Endothelial cell (in vitro differentiated cells): ENCODE measurements at places on chromosomes 11 and 22. TPM values are rescaled to one million over a fixed set of nuclear protein-coding genes. Genes with fewer than 3 reads are reported as not detected.

GRCh38 chr11:61626580-61627380 lies 45.9 kb upstream of the SYT7 start:
- no peak overlapping the region for H3K27ac ChIP-seq
- H3K36me3 ChIP-seq: no peaks in the 10 kb centered on the region
- peaks cover 6% of the 10 kb centered on the region for H3K27me3 ChIP-seq
- H3K4me1 ChIP-seq: peaks cover 14% of the 10 kb centered on the region
- DNase-seq: no peak

GRCh38 chr22:29251981-29252911 lies 15.5 kb downstream of the RHBDD3 start:
- H3K4me1 ChIP-seq: no peaks in the 10 kb centered on the region
- H3K27ac ChIP-seq: no peak overlapping the region
- peaks cover 3% of the 10 kb centered on the region for H3K36me3 ChIP-seq
- H3K27me3 ChIP-seq: peaks cover 4% of the 10 kb centered on the region
- DNase-seq: no peak

DNA sequence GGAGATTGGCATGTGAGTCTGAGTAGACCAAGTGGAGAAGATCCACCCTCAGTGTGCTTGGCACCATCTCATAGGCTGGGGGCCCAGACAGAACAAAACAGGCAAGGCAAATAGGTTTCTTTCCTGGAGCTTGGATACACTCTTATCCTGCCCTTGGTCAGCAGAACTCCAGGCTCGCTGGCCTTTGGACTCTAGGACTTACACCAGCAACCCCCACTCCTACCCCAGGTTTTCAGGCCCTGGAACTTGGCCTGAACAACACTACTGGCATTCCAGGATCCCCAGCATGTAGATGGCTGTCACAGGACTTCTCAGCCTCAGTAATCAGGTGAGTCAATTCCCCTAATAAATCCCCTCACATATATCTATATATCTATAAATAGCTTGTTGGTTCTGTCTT lies 637.7 kb downstream of the OPCML start:
- no peak overlapping the region for H3K27ac ChIP-seq
- no peak for DNase-seq
- no peak overlapping the region for H3K4me3 ChIP-seq
- no peaks in the 10 kb centered on the region for H3K27me3 ChIP-seq
- H3K36me3 ChIP-seq: no peaks in the 10 kb centered on the region
- H3K4me1 ChIP-seq: no peaks in the 10 kb centered on the region

The OR52A1 gene
- total RNA-seq: 0.03 TPM

GRCh38 chr11:33879375-33879774 lies 12.5 kb downstream of the LMO2 start:
- no peak for DNase-seq
- no peaks in the 10 kb centered on the region for H3K36me3 ChIP-seq
- H3K4me1 ChIP-seq: peaks cover 12% of the 10 kb centered on the region
- H3K27ac ChIP-seq: no peak overlapping the region
- H3K27me3 ChIP-seq: peaks cover 3% of the 10 kb centered on the region

The IGLL1 gene
- not detected for total RNA-seq

The KLHL35 gene
- total RNA-seq: 2.8 TPM

GRCh38 chr11:112625814-112626213 lies 335.4 kb upstream of the NCAM1 start:
- H3K27ac ChIP-seq: no peak overlapping the region
- H3K36me3 ChIP-seq: no peaks in the 10 kb centered on the region
- no peak overlapping the region for H3K4me3 ChIP-seq
- no peak for DNase-seq

The SCUBE1 gene
- 54.7 TPM for total RNA-seq

GRCh38 chr11:17298302-17298701 lies 21.8 kb downstream of the NUCB2 start:
- no peak overlapping the region for H3K4me3 ChIP-seq
- H3K27ac ChIP-seq: no peak overlapping the region
- DNase-seq: no peak
- peaks cover 4% of the 10 kb centered on the region for H3K36me3 ChIP-seq
- no peaks in the 10 kb centered on the region for H3K4me1 ChIP-seq

- H3K27me3 ChIP-seq: peaks cover 11% of the 10 kb centered on the region
- peak overlapping the region; percentile 7 for H3K4me3 ChIP-seq
- DNase-seq: no peak
- peaks cover 18% of the 10 kb centered on the region for H3K4me1 ChIP-seq
- H3K36me3 ChIP-seq: no peaks in the 10 kb centered on the region
Measured at GRCh38 chr11:130451231-130452019, 3.0 kb downstream of the ADAMTS15 start.

GRCh38 chr11:47225552-47226400 lies 11.0 kb downstream of the DDB2 start:
- H3K27ac ChIP-seq: peak overlapping the region; percentile 27
- H3K4me1 ChIP-seq: no peaks in the 10 kb centered on the region
- H3K4me3 ChIP-seq: no peak overlapping the region
- DNase-seq: no peak
- peaks cover 5% of the 10 kb centered on the region for H3K27me3 ChIP-seq

DNA sequence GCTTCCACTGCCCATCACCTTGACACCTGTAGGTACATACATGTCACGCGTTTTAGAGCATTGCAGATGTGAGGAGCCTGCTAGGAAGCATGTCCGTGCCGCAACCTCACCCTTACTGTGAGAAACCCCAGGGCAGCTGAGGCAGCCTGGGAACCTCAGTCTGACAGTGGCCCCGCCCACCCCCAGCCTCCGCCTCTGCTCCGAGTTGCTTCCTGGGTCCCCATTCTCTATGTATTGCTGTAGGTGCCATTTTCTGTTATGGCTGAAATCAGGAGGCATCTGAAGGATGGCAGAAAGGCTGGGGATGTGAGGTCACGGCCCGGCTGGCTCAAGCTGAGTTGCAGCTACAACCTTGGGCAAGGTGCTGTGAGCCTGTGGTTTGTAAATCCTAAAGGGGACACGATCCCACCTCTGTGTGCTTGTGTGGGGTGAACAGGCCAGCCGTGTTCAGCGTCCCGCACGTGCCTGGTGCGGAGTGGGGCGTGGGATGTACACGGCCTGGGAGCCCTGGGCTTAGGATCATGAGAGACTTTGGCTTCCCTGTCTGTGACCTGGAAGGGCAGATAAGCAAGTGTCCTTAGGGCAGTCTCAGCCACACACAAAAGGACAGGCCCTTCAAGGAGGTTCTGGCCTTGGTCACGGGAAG lies 102.7 kb downstream of the PHF21B start:
- peaks cover 3% of the 10 kb centered on the region for H3K27me3 ChIP-seq
- peak overlapping the region; percentile 48 for H3K4me3 ChIP-seq
- H3K27ac ChIP-seq: no peak overlapping the region
- no peak for DNase-seq
- peaks cover 35% of the 10 kb centered on the region for H3K36me3 ChIP-seq
- no peaks in the 10 kb centered on the region for H3K4me1 ChIP-seq

GRCh38 chr11:56513280-56513679 lies 22.1 kb upstream of the OR5M8 start:
- H3K27ac ChIP-seq: no peak overlapping the region
- no peaks in the 10 kb centered on the region for H3K27me3 ChIP-seq
- H3K36me3 ChIP-seq: no peaks in the 10 kb centered on the region
- H3K4me1 ChIP-seq: peaks cover 2% of the 10 kb centered on the region
- DNase-seq: no peak
- H3K4me3 ChIP-seq: no peak overlapping the region

The RNF214 gene
- total RNA-seq: 37.1 TPM

The ABCC8 gene
- total RNA-seq: not detected

- H3K27ac ChIP-seq: no peak overlapping the region
- H3K4me3 ChIP-seq: no peak overlapping the region
- DNase-seq: no peak
- peaks cover 4% of the 10 kb centered on the region for H3K27me3 ChIP-seq
- H3K36me3 ChIP-seq: peaks cover 23% of the 10 kb centered on the region
Measured at GRCh38 chr22:49910229-49911155, 7.7 kb downstream of the ALG12 start.

DNA sequence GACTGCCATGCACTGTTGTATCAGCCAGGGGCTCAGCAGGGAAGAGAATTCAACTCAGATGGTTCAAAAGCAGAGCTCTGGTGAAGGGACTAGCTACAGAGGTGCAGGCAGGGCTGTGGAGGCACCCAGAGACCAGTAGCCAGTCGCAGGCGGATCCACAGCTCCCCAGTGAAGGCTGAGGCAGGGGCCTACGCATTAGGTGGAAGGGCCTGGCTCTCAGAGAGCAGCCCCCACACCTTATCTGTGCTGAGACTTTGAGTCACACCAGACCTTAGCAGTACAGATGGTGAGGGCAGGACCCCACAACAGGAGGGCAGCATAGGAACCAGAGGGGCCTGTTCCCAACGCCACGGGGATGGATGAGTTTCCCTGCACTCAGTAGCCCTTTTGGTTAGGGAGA lies 189.6 kb downstream of the DSCAML1 start:
- peaks cover 6% of the 10 kb centered on the region for H3K27me3 ChIP-seq
- H3K4me1 ChIP-seq: peaks cover 3% of the 10 kb centered on the region
- no peak overlapping the region for H3K4me3 ChIP-seq

DNA sequence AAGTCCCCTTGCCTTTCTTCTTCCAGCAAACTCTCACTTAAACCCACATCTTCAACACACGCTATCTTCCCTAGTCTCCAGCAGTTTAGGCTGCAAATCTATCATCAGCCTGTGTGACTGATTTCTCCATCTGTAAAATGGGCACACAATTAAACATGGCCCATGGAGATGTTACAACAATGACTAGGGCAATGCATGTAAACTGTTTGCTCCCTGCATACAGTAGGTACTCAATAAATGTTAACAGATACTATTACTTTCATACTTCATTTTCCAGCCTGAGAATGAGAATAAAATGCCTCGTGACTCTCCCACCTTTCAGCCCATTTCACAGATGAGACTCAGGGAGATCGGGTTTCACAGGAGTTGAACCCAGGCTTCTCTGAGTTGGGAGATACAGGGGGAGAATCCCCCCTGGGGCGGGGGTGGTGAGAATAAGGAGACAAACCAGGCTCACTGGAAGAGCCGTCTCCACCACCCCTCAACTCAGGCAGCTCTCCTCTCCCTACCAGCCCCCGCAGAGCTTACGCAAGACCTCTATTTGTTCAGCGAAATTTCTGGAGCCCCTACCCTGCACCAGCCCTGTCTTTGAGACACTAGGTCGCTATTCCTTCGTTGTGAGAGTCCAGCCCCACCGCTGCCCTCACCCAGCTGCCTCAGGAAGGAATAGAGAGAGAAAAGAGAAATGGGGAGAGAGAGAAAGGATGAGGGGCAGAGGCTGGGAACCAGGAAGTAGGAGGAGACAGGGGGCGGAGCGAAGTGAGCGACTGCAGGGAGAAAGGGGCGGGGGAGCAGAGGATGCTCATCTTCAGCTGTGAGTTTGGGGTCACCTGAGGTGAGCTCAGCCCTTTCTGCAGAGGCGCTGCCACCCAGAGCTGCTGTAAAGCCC lies 42.1 kb upstream of the KLHL35 start:
- H3K27ac ChIP-seq: peak overlapping the region; percentile 79
- no peak for DNase-seq
- peaks cover 19% of the 10 kb centered on the region for H3K27me3 ChIP-seq
- H3K36me3 ChIP-seq: peaks cover 57% of the 10 kb centered on the region

GRCh38 chr22:31556627-31557203 lies 60.4 kb downstream of the SFI1 start:
- no peaks in the 10 kb centered on the region for H3K27me3 ChIP-seq
- H3K4me3 ChIP-seq: no peak overlapping the region
- no peaks in the 10 kb centered on the region for H3K36me3 ChIP-seq
- H3K27ac ChIP-seq: no peak overlapping the region
- DNase-seq: peak; percentile 16

GRCh38 chr11:84384731-84385130 lies 1098.6 kb upstream of the CCDC90B start:
- no peaks in the 10 kb centered on the region for H3K4me1 ChIP-seq
- H3K27ac ChIP-seq: no peak overlapping the region
- no peaks in the 10 kb centered on the region for H3K27me3 ChIP-seq

- peaks cover 15% of the 10 kb centered on the region for H3K27me3 ChIP-seq
- H3K27ac ChIP-seq: no peak overlapping the region
- DNase-seq: no peak
- H3K4me1 ChIP-seq: peaks cover 16% of the 10 kb centered on the region
Measured at GRCh38 chr11:3159296-3160190, 5.6 kb downstream of the OSBPL5 start.

DNA sequence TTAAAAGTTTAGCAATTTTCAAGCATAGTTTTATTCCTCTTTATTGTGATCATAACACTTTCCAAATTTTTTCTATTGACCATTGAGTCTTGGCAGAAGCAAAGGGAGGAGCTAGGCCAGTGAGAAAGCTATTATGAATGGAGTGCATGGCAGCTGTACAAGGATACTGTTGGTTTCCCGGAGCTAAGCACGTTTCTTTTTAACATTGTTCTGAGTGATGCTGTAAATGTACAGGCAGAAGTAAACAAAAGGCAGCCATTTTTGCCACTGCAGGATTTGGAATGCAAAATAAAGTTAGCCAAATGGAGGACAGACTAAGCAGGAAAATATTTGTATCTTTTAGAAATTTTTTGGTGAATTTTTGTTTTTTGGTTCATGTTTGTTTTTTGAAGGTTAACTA lies 16.2 kb downstream of the CBL start:
- H3K4me3 ChIP-seq: no peak overlapping the region
- no peak for DNase-seq
- H3K27ac ChIP-seq: peak overlapping the region; percentile 8
- H3K27me3 ChIP-seq: no peaks in the 10 kb centered on the region

DNA sequence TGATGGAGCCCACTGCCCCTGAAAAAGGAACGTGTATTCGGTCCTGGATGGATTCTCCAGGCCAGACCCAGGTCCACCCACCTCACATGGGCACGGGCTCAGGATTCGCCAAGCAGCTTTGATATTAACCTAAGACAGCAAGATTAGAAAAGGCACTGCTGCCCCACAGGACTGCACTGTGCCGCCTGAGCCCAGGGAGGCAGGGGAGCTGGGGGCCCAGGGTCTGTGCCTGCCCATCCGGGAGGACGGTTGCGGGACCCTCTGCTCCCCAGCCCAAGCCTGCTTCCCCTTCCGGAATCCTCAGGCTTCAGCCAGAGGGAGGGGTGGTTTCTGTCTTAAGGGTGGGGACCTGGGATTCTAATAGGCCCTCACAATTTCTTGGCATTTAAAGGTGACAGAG lies 13.5 kb upstream of the VSIG10L2 start:
- peaks cover 5% of the 10 kb centered on the region for H3K27me3 ChIP-seq
- H3K27ac ChIP-seq: no peak overlapping the region
- H3K36me3 ChIP-seq: no peaks in the 10 kb centered on the region
- H3K4me3 ChIP-seq: no peak overlapping the region

The TRIM48 gene
- not detected for total RNA-seq

The VWCE gene
- total RNA-seq: 25.3 TPM
